ENCODE measurements at places on chromosomes 2 and 18.

- peak; percentile 61 for DNase-seq
These were observed 96.2 kb downstream of the CABLES1 start for GRCh38 chr18:23231340-23232021.

DNA sequence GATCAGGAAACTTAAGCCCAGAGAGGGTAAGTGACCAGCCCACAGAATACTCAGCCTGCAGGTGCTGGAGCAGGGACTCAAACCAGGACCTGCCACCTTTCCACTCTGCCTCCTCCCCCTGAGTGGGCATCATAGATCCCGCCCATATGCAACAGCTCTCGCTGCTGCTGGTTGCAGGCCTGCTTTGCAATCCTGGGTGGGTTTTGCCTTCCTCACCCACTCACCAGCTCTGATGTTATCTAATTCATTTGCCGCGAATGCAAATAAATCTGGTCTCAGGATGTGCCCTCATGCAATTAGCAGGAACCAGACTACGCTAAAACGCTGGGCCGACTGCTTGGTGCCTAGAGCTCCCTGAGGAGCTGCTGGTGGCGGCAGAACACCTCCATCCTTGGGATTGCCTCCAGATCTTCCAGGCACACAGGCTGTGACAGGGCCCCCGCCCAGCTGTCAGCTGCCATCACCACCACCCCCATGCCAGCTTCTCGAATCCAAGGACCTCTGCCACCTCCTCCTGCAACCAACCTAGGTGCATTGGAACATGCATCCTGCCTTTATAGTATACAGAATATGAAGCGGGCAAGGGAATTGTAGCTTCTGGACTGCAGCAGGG lies 28.8 kb downstream of the CNGA3 start:
- no peak for DNase-seq

DNA sequence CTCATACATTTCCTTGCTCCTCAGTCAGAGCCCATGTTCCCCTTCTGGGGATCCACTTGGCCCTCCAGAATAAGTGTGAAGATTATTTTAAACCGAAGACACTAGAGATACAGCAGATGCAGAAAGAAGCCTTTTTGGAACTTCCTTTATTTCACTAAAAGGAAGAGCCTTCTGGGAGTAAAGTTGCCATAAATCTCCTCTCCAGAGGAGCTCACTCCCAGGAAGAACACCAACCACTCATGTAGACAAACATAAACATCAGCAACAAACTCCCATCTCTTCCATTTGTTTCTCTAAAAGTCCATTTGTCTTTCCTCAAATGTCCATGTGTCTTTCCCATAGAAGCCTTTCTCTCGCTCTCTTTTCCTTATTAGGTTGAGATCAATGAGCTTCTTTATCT lies 62.4 kb upstream of the MSH6 start:
- DNase-seq: no peak

GRCh38 chr2:98912957-98913915 lies 22.8 kb downstream of the CRACDL start:
- DNase-seq: no peak

DNA sequence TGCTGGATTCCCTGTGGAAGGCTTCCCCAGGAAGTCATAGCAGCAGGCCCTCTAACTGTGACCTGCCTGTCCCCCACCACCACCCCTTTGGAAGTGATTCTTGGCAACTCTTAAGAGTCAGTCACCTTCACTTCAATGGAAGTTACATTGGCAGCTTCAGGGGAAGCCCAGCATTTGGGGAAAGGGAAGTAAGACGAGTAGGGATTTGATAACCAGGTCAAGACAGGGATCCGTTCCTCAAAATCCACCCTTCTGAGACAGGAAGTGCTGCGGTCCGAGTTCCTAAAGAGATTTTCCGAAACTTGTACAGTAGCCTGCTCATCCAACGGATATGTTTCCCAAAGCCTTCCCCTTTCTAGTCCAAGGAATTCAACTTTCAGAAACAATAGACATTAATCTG lies 54.2 kb downstream of the MRPL35 start:
- no peak for DNase-seq

- DNase-seq: no peak
These were observed 22.8 kb downstream of the ATP8B1 start for GRCh38 chr18:57780318-57780705.

DNA sequence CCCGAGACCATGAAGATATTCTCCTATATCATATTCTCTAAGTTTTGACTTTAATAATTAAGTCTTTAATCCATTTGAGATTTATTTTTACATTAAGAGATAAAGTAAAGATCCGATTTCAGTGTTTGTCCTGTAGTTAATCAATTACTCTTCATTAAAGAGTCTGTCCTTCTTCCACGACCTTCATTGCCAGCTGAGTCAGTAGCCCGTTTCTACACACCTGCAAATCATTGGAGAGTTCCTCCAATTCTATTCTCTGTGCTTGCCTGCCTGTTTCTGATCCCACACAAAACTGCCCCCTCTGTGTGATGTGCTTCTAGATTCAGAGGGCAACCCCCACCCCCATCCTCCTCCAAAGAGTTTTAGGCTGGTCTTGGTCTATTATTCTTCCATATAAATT lies 119.2 kb downstream of the KCNF1 start:
- DNase-seq: no peak

- DNase-seq: no peak
These were observed 123.2 kb downstream of the PTH2R start for GRCh38 chr2:208529796-208530195.

GRCh38 chr2:183812091-183812490 lies 687.8 kb downstream of the NUP35 start:
- no peak for DNase-seq

DNA sequence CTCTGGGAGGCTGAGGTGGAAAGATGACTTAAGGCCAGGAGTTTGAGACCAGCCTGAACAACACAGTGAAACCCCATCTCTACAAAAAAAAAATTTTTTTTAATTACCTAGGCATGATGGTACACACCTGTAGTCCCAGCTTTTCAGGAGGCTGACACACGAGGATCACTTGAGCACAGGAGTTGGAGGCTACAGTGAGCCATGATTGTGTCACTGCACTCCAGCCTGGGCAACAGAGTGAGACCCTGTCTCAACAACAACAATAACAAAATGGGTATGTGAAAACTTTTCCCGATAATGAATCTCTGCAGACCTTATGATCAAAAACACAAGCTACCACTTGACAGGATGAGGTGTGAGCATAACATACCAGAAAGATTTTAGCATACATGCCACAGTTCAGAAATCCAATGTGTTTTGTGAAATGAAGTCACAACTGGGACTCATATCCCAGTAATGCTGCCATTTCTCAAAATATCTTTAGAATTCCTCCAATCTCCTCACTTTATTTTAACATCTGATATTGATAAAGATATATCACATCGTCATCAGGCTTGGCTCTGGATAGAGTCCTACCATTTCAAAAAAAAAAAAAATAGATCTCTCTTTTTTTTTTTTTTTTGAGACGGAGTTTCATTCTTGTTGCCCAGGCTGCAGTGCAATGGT lies 74.0 kb upstream of the PELI1 start:
- DNase-seq: no peak

DNA sequence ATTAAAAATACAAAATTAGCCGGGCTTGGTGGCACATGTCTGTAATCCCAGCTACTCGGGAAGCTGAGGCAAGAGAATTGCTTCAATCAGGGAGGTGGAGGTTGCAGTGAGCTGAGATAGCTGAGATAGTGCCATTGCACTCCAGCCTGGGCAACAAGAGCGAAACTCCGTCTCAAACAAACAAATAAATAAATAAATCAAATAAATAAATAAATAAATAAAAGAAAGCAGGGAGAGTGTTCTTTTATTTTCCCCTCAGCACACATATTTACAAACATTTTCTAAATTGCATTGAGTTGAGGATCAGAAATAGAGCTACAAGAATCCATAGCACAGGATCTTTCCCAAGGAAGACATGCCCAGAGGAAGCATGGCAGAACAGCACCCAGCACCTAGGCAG lies 71.9 kb downstream of the RIT2 start:
- no peak for DNase-seq

DNA sequence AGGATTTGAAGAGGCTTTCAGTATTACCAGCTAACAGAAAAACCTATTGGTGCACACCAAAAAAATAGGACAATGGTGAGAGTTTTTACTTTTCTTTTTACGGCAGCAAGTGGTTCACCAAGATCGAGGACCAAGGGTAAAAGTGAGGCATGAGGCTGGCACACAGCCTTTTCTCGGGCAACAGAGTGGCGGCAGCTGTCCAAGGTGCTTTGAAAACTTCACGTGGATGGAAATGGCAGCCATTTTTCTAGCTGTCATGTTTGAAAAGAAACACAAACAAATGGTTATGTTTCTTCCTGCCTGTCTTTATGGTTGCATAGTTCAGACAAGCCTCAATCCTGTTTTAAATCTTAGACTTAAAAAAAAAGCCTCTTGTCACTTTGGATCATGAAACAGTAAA lies 812.5 kb upstream of the CHAC2 start:
- DNase-seq: no peak

- DNase-seq: no peak
These were observed 23.4 kb downstream of the LCLAT1 start for GRCh38 chr2:30470426-30470825.

GRCh38 chr2:72141881-72142451 lies 5.7 kb downstream of the CYP26B1 start:
- DNase-seq: no peak

DNA sequence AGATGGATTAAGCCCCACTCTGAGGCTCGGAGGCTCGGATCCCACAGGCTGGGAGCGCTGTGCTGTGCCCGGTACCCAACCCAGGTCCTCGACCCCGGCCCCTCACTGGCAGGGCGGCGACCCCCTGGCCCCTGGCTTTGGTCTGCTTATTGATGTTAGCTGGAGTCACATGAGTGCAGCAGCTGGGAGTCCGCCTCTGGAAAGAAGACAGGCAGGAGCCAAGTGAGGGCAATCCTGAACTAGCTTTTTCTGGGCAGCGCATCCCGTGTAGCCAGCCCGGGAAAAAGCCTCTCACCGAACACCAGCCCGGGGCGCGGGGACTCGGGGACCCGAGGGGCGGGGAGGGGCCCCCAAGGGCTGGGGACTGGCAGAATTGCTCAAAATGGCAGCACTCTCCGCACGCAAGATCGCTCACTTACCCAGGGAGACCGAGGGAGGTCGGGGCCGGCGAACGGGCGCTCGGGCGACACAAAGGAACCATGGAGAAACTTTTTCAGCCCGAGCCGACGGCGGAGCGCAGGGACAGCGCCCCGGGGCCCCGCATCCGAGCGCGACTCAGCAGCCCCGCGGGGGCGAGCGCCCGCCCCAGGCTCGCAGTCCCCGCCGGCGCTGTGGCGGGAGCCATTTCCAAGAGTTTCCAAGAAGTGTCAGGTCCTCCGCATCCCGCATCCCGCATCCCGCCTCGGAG lies 567 bp downstream of the TMEM200C start:
- no peak for DNase-seq

DNA sequence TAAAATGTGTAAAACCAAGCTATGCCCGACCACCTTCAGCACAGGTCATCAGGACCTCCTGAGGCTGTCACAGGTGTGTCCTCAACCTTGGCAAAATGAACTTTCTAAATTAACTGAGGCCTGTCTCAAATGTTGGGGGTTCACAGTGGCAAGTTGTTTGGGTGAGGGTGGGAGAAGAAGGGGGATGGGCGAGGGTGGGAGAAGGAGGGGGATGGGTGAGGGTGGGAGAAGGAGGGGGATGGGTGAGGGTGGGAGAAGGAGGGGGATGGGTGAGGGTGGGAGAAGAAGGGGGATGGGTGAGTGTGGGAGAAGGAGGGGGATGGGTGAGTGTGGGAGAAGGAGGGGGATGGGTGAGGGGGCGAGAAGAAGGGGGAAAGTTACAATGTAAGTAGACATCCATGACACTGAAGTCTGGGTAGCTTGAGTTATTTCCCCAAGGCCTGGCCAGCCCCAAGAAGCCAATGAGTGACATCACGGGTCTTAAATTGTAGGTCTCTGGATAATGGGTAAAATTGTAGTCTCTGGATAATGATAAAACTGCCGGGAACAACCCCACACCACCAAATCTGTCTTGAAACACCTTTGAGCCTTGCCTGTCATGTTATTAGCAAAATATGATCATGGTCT lies 56.3 kb downstream of the TIMM21 start:
- no peak for DNase-seq

- DNase-seq: no peak
These were observed 1062.3 kb upstream of the CRIM1 start for GRCh38 chr2:35293261-35293660.

DNA sequence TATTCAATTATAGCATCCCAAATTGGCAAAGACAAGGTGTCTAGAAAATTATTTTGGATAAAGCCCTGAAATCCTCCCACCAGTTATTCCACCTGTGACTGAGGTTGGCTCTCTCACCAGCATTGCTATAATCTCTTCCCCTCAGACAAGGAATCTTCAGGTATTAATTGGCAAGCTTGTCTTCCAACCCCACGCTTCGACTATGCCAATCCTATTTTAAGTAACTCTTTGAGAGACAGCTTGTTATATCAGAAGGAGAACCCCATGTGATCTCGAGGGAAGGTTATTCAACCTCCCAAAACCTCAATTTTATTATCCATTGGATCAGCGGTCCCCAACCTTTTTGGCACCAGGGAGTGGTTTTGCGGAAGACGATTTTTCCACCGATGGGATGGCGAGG lies 54.5 kb upstream of the NEDD4L start:
- DNase-seq: no peak

DNA sequence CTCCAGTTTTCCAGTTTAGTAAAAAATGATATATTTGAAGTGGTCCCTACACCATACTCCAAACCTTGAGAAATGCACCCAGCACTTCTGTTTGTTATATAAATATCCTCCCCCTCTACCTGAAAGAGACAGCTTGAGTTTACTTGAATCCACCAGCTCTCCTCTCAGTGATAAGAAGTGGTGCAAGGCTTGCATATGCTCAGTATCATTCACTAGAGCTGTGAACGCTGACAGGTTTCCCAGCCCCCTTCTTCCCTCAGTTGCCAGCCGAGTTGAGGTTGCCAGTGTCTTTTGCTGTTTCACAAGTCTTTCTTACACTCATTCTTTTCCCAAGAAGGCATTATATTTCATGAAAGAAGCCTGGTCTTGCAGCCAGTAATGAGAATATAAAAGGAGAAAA lies 880.0 kb downstream of the LRRTM4 start:
- DNase-seq: no peak

- DNase-seq: no peak
These were observed 79.6 kb downstream of the DNER start for GRCh38 chr2:229634601-229635370.

DNA sequence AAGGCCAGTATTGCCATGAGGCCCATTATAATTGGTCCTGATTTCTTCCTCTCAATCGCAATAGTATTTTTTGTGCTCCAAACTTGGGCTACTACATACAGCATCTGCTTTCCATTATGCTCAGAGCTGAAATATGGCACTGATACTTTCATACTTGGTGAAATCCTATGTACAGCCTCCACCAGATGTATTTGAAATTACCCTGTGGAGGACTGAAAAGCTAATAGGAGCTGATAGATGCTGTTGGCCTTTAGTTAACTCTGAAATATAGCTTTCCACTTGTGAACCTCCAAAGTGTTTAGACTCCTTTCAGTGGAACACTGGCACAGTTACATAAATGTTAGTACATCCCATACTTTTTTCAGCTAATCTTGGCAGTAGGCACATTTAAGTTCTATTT lies 205.7 kb downstream of the NEDD4L start:
- no peak for DNase-seq

- no peak for DNase-seq
These were observed 323.9 kb upstream of the TFPI start for GRCh38 chr2:187878112-187878511.
